ENCODE measurements at places on chromosomes 6 and 20. TPM values are rescaled to one million over a fixed set of nuclear protein-coding genes. Genes with fewer than 3 reads are reported as not detected.

PRICKLE4 gene
- total RNA-seq: 1.9 TPM

SLC12A5 gene
- 7.6 TPM for total RNA-seq

HTR1E gene
- not detected for total RNA-seq

RHAG gene
- total RNA-seq: not detected

GRM1 gene
- total RNA-seq: 0.54 TPM

FRS3 gene
- 24.7 TPM for total RNA-seq

MYBL2 gene
- total RNA-seq: 30.6 TPM

MUC21 gene
- not detected for total RNA-seq

TASP1 gene
- total RNA-seq: 9.3 TPM

MMP24 gene
- 8.7 TPM for total RNA-seq

SNX3 gene
- 186 TPM for total RNA-seq

KCNQ2 gene
- total RNA-seq: 13.7 TPM

DTNBP1 gene
- 9.2 TPM for total RNA-seq

DYNLT2 gene
- 1.9 TPM for total RNA-seq

PAK5 gene
- 0.11 TPM for total RNA-seq

ARMC12 gene
- 4.1 TPM for total RNA-seq

NKX2-4 gene
- total RNA-seq: not detected

SLC17A2 gene
- not detected for total RNA-seq

PRL gene
- not detected for total RNA-seq

RFX6 gene
- not detected for total RNA-seq

SLPI gene
- not detected for total RNA-seq

PTCRA gene
- total RNA-seq: not detected

TGM3 gene
- not detected for total RNA-seq

RIMS1 gene
- 0.92 TPM for total RNA-seq

TPX2 gene
- total RNA-seq: 120 TPM

SAMD3 gene
- not detected for total RNA-seq

MEI4 gene
- total RNA-seq: 0.36 TPM

SNAI1 gene
- total RNA-seq: 13.4 TPM

CLDN20 gene
- total RNA-seq: not detected

HMGCLL1 gene
- total RNA-seq: 16.2 TPM

F13A1 gene
- total RNA-seq: 2.4 TPM

TGM2 gene
- 144 TPM for total RNA-seq

GMEB2 gene
- 15.4 TPM for total RNA-seq

SRSF12 gene
- total RNA-seq: 5.1 TPM

MOXD1 gene
- 19.0 TPM for total RNA-seq

TNFRSF6B gene
- 10.3 TPM for total RNA-seq

RARS2 gene
- 42.1 TPM for total RNA-seq

CYP39A1 gene
- 4.3 TPM for total RNA-seq

HLA-DQA2 gene
- not detected for total RNA-seq

SIRPD gene
- total RNA-seq: not detected

MMS22L gene
- 12.6 TPM for total RNA-seq

GGTLC1 gene
- not detected for total RNA-seq

Data from cardiac muscle cell (in vitro differentiated cells and primary cell).